Brain microvascular endothelial cell (primary cell): ENCODE measurements at places on chromosomes 6 and 20.

GRCh38 chr6:6883011-6883410 is 224.8 kb upstream of the RREB1 start:
- no peak for DNase-seq

DNA sequence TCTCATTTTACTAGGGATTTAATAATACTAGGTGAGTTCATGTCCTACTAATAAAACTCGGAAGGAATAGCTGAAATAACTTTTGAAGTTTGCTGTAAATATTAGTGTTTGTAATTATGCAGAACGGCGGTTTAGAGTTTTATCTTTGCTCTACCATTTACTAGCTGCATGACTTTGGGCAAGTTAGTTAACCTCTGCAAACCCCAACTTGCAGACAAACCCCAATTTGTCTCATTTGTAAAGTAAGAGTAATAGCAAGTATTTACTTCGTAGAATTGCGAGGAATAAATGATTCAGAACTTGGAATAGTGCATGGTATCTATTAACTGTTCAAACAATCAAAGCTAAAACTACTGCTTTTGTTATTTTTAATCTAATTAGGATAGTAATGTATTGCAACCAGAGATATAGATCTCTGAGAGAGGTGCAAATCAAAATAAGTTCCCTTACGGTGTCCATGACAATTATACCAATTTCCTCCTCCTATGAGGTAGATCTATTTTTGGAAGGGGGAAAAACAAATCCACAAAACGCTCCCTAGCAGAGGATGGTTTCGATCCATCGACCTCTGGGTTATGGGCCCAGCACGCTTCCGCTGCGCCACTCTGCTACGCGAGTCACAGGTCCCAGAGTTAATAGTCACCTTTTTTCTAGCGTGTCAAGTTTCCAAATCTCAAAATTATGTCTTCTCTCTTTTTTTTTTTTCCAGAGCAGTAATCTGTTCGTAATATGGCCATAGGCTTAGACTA is 35.1 kb upstream of the BTN3A2 start:
- peak; percentile 53 for DNase-seq

DNA sequence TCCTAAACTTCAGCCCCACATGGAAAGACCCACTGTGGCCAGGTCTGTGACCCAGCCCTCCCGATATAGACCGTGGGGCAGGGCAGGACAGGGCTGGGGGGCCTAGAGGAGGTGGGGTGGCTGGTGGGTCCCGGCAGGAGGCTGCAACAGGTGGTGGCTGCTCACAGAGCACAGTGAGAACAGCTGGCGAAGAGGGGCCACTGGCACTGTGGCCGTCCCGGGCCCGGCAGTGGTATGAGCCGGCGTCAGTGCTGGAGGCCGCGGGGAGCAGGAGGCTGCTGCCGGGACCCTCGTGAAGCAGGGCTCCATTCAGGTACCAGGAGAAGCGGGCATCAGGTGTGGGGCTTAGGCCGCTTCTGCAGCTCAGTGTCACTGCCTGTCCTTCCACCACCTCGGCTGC is 13.4 kb downstream of the SIGLEC1 start:
- no peak for DNase-seq

DNA sequence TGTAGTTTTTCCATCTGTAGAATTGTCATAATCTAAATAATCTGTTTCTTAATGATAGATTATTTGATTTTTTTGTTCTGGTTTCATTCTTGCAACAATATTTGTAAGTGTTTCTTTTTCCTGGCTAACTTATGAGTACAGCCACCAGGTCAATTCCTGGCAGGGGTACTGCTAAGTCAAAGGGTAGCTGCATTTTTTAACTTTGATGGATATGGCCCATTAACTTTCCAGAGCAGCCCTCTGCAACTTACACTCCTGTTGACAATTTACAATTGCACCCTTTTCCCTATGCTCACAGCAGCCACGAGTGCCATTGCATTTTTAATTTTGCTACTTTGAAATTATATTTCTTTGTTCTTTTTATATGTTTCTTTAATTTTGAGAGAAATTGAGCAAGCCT is 209.3 kb upstream of the CST7 start:
- no peak for DNase-seq

GRCh38 chr6:135145063-135145800 is 35.9 kb upstream of the MYB start:
- DNase-seq, result peak; percentile 53
